CD4-positive, alpha-beta T cell treated with Interleukin-2 at 100 ng/mL for 4 hours (primary cell): ENCODE measurements at places on chromosomes 7 and 10.

DNA sequence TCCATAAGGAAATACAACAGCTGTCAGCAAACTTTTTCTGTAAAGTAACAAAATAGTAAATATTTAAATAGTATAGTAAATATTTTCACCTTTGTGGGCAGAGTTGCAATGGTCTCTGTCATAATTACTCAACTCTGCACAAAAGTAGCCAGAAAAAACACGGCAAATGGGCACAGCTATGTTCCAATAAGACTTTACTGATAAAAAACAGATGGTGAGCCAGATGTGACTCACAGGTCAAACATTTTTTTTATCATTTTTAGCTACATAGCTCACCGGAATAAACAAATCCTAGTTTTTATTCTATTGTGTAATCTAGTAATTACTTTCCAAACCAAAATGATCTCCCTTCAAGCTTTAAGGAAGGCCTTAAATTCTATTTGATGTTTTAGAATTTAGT, 55.3 kb downstream of the NCAPG2 start:
- no peak for DNase-seq

DNA sequence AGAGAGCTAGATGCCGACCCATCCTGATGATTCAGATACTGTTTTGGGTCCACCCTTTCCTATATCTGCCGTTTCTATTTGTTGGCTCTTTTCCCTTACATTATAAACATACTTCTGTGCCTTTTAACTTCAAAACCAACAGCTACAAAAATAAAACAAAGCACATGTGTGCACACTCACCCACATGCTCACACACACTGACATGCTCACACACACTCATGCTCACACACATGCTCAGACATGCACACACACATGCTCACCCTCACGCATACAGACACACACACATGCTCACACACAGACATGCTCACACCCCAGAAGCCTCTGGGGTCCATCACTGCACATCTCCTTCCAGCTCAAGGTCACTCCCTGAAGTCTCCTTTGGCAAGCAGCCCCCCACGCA, 88.1 kb downstream of the TCERG1L start:
- DNase-seq = no peak

- DNase-seq = no peak
Measured at GRCh38 chr10:52226197-52226847, 87.8 kb upstream of the DKK1 start.

DNA sequence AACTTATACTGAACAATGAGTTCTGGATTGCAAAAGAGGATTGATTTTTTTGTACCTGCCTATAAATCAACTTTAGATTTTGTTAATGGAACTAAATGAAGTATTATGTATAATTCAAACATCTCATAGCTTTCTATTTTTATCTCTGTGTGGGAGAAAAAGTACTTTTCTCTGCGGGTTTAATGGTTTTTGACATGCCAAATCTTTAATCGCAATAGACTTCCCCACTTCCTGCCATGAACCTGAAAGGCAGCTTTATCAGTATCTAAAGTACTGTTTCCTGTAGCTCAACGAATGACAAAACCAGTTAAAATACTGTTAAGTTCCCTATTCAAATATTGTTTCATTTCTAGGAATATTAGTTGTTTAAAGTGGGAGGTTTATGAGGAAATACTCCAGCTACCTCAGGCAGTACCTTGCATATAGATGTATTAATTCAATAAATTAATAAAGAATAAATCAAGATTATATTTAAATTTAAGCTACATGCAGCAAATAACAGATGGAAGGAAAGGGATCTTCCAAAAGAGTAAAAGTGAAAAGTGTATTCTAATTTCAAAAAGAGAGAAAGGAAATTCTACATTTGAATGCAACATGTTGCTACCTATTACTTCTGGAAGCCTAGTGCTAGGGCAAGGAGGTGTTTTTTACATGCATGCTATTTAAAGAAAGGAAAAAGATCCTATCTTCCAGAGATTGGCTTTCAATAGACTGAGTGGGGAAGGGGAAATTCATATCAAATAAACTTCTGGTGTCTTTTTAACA, 75.9 kb downstream of the SVOPL start:
- peak; percentile 24 for DNase-seq

DNA sequence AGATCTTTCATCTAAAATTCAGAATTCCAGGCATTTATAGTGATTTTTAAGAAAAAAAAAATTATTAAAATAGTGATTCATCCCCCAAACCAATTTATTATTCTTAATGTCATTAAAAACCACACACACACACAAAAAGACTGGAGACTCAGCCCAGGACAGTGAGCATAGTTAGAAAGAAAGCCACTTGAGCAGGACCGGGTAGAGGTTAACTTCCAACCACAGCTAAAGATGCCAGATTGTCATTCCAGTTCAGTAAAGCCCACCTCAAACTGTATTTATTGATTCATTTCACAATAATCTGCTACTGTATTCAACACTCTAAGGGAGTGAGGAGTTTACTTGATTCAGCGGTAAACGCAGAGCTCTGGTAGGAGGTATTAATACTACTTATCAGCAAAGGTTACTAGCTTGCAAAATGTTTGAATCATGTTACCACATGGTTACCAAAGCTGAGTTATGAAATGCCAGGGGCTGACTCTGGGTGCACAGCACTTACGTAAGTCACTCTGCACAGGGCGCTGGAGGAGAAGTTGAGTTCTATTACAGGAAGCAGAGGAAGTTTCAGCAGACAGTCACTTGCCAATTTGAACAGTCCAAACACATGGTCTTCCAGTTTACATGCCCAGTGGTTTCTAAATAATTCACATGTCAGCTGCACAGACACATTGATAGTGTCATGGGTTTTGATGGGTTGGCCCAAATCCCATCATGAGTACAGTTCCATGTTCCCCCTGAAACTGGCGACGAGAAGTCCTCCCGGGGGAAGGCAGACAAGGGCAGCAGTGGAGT, 64.6 kb downstream of the KLF6 start:
- peak; percentile 36 for DNase-seq

GRCh38 chr10:71659111-71659634, 60.4 kb downstream of the C10orf105 start:
- no peak for DNase-seq

DNA sequence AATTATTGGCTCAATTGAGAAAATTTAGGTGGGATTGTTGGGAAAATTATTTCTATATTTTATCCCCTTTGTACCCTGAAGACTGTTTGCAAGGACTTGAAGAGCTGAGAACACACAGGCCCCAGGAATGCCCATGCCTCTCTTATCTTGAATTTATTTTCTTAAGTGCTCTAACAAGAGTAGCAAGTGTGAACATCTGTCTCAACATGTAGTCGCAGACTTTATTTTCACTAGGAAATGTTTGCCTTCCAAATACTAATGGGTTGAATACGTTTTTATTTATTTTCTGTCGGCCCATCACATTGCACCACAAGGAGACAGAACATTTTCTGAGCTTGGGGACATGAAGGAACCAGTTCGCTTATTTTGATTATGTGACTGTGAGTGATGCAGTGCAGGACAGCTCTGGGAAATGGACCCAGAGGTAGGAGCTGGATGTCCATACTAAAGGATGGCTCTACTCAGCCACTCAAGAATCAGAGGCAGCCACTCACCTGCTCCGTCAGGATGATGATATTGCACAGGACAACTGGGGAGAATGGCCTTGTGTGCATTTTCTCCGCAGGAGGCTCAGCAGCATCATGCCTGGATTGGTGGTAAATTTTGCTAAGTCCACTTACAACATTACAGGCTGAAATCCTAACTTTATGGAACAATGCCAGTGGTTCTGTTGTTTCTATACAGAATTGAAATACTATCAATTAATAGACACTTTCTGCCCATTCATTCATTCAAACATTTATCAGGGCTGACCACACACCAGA, 332.7 kb downstream of the FGFR2 start:
- DNase-seq = no peak

DNA sequence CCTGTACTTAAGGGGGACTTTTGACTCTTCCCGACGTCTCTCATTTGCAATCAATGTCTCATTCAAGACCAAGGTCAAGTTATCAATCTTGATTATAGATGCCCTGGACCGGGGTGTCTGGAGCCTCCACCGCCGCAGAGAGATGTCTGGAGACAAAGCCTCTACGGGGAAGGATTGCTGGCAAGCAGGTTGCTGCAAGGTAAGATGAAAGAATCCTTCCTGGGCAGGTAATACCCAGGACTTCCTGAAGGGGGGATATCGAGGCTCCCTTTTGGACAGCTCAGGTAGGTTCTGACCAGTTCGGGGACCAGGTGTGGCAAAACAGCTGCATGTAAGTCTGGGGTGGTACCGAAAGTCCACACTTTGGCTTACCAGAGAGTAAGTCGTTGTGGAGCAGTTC, 12.5 kb upstream of the CUX1 start:
- peak; percentile 16 for DNase-seq

GRCh38 chr7:26367219-26367711, 75.6 kb downstream of the SNX10 start:
- DNase-seq = no peak

DNA sequence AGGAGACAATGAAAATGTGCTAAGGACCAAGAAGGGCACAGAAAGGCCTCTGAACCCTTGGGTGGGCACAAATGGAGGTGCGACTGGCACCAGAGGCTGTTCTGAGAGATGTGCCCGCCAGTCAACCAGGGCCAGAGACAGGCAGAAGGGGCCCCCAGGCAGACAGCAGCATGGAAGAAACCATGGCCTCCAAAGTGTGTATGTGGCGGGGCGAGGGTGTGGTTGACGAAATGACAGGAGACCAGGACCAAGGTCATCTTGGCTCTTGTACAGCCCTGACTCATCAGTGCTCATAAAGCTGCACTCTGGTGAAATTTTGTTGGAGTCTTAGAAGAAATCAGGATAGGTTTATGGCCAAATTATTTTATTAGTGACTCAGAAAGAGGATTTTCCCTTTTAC, 4.0 kb upstream of the MRPS24 start:
- no peak for DNase-seq

DNA sequence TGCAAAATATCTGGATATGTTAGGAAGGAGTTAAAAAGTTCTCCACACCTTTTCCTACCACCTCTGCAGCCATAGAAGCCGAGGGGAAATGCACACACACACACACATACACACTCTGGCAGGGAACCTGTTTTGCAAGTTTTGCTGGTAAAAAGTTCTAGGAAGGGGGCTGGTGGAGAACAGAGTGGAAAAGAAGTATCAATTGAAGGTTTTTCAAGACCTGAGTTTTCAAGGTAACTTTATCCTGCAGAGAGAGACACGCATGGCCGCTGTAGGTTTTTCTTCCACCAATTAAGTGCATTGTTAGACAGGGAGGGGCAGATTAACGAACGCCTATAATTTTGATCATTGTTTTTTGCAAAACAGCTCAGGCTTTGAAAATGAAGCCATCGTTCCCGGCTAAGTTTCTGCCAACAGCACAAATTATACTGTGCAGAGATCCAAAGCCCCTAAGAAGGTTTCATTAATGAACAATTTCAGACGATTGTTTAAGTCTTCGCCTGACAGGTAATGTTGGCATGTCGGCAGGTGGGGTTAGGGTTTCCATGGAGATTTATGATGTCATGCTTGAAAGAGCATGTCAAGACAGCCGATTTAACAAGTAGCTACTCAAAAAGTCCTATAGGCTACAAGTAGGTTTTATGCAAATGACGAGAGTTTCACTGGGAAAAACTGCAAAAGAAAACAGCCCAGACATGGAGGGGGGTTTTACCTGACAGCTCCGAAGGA, 29.7 kb downstream of the KIAA1217 start:
- no peak for DNase-seq

GRCh38 chr7:94350734-94351133, 44.0 kb upstream of the COL1A2 start:
- no peak for DNase-seq

GRCh38 chr7:40403703-40404476, 269.1 kb downstream of the SUGCT start:
- no peak for DNase-seq

- DNase-seq = no peak
Measured at GRCh38 chr10:79604294-79604693, 6.4 kb upstream of the SFTPA1 start.

- DNase-seq = no peak
Measured at GRCh38 chr10:131363416-131363815, 51.9 kb upstream of the TCERG1L start.

DNA sequence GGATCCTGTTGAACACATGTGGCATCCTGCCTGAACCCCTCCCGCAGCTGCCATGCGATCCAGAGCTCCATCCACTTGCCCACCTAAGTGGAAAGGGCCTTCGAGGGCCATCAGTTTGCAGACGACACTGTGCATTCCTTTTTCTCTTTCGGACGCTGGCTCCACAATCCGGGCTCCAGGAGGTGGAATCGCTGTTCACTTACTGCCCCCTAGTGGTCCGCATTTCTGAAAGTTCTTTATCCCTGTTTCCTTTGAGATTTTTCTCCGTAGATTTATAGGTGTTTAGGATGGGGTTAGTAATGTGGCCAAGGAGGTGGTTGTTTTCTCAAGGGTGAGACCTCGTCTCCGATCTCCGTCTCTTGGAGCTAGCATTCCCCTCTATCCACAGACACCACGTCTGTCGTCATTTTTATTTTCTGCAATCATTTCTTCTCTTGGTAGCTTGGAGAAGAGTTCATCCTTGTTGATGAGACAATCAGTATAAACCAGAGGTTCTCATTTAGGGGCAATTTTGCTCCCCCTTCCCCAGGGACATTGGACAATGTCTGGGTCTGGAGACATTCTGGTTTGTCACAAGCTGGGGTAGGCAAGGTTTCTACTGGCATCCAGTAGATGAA, 204.6 kb downstream of the ARHGAP21 start:
- DNase-seq = peak; percentile 31

GRCh38 chr7:103996017-103996551, 6.6 kb upstream of the RELN start:
- no peak for DNase-seq

GRCh38 chr10:120394446-120394845, 62.6 kb upstream of the PLPP4 start:
- DNase-seq = no peak

DNA sequence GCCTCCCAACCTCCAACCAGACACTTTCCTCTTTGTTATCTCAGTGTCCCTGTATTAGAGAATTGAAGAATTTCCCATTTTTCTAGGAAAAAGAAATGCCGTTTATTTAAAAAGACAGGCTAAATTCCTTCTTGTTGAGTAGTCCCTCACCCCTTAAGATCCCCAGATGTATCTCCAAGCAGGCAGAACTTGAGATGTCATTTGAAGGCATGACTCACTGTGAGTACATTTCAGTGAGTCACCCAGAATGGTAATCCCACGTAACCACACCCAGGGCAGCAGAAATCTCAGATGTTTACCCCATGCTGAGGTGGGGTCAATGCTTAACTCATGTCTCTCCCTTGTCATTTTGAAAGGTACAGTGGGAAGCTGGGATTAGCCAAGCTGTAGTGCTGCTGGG, 4.4 kb downstream of the ZNF655 start:
- peak; percentile 68 for DNase-seq
